Endothelial cell of umbilical vein (primary cell): ENCODE measurements at places on chromosomes 5 and 9. TPM values are rescaled to one million over a fixed set of nuclear protein-coding genes. Genes with fewer than 3 reads are reported as not detected.
A peak's percentile ranks its signal among the peaks of the same experiment; 100 is the strongest.

Gene RLN2
- 0.41 and 0.43 TPM in 2 replicates for polyA plus RNA-seq

Gene FOXD1
- 0.06 TPM in 1 of 2 replicates, not detected in the other for polyA plus RNA-seq

Gene OMD
- polyA plus RNA-seq, result not detected in 2 replicates

Gene TIGD6
- polyA plus RNA-seq, result 5.0 and 5.4 TPM in 2 replicates

Gene UBTD2
- polyA plus RNA-seq, result 7.7 and 10.1 TPM in 2 replicates

Gene SPATA31A3
- polyA plus RNA-seq, result not detected in 2 replicates

Gene PSMB7
- 350 and 366 TPM in 2 replicates for polyA plus RNA-seq

Gene KLF4
- polyA plus RNA-seq, result 2.4 and 2.7 TPM in 2 replicates

Gene ARHGEF37
- polyA plus RNA-seq, result 4.4 and 4.9 TPM in 2 replicates

DNA sequence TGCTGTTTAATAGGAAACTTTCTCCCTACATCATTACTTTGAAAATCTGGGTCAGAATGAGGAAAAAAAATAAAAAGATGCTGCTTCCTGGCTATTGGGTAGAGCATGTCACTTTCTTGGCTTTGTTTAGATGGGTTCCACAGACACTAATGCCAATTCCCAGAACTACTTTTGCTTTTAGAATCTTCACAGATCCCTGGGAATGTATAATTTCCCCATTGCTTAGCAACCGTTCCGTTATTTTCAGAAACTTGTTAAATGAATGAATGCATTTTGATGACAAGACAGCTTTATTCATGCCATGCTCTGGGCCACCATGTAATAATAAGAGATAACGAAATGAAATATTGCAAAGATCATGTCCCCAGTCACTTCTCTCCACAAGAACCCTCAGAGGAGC is 126.5 kb upstream of the TRPC7 start:
- no peak for DNase-seq
- H3K36me3 ChIP-seq, result no peaks in the 10 kb centered on the region
- no peak overlapping the region for H3K27ac ChIP-seq

DNA sequence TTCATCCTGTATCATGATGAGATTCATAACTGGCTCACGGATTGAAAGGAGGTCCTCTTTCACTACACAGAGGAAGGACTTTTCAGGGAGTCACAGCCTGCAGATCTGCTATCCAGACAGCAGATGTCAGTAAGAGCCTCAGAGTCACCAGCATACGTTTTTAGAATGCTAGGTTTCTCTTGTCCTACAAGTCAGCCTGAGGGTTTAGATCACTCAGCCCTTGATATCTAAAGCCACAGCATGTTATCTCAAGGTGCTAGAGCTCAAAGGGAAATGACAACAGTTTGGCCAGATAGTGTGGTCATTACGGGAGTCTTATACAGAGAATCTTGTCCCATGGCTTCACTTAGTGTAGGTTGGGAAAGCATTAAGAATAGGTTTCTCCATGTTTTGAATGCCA is 30.9 kb upstream of the SLC46A2 start:
- H3K36me3 ChIP-seq, result no peaks in the 10 kb centered on the region
- no peaks in the 10 kb centered on the region for H3K4me1 ChIP-seq
- H3K27me3 ChIP-seq, result peaks cover 12% of the 10 kb centered on the region
- no peak overlapping the region for H3K4me3 ChIP-seq

DNA sequence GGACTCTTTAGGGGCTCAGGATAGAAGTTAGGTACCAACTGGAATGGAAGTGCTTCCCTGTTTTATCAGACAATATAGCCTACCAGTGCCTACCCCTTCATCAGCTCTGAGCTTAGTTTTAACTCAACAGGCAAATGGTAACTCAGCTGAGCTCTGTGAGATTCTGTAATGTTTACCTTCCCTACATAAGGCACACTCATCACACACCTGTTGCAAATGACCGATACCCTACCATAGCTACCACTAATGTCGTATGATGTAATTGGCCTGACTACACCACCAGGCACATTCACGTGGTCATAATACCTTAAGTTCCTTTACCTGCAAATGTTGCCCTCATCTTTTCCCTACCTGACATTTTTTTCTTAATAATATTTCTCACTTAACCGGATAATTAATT is 254.8 kb downstream of the ADGRV1 start:
- no peaks in the 10 kb centered on the region for H3K4me1 ChIP-seq
- H3K4me3 ChIP-seq, result no peak overlapping the region
- H3K27ac ChIP-seq, result no peak overlapping the region
- H3K27me3 ChIP-seq, result no peaks in the 10 kb centered on the region
- no peaks in the 10 kb centered on the region for H3K36me3 ChIP-seq

DNA sequence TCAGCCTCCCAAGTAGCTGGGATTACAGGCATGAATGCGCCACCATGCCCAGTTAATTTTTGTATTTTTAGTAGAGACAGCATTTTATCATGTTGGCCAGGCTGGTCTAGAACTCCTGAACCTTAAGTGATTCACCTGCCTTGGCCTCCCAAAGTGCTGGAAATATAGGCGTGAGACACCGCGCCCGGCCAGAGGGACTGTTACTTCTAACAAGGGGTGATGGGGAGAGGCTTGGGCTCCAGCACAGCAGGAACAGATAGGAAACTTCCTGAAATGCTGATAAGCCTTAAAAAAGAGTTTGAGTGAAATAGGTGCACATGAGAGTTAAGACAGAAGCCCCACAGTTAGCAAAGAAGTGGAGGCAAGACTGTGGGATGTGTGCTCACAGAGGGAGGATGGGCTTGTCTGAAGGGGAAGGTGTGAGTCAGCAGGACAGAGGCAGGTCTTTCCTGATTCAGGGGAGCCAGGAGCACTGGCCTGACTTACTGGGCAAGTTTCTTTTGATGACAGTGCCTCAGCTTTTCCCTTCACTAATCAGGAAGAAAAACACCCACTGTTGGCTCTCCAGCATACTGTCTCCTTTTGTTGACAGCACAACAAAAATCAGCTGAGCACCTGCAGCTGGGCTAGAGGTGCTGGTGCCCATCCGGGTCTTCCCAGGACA is 68.4 kb downstream of the RAD23B start:
- no peaks in the 10 kb centered on the region for H3K27me3 ChIP-seq
- H3K4me3 ChIP-seq, result no peak overlapping the region
- no peak overlapping the region for H3K27ac ChIP-seq
- H3K4me1 ChIP-seq, result no peaks in the 10 kb centered on the region
- no peaks in the 10 kb centered on the region for H3K36me3 ChIP-seq
- DNase-seq, result no peak

GRCh38 chr9:137205126-137206069 is at the start of the genes NDOR1 and TMEM203:
Gene NDOR1 (plus strand): TSS chr9:137205700. CDS start chr9:137205778, 78 bp downstream.
Gene TMEM203 (minus strand): TSS chr9:137205648. CDS start chr9:137205414, 234 bp downstream.
- H3K27ac ChIP-seq, result peak within 1 kb of the TSS; percentile 56
- peaks cover 26% of the 10 kb centered on the region for H3K4me1 ChIP-seq

- H3K4me1 ChIP-seq, result no peaks in the 10 kb centered on the region
- H3K27ac ChIP-seq, result no peak overlapping the region
- no peaks in the 10 kb centered on the region for H3K27me3 ChIP-seq
- H3K4me3 ChIP-seq, result no peak overlapping the region
- H3K36me3 ChIP-seq, result no peaks in the 10 kb centered on the region
Observed at GRCh38 chr5:60332244-60333004, 367.5 kb downstream of the DEPDC1B start.

GRCh38 chr9:112011051-112011620 is 114.5 kb downstream of the UGCG start:
- H3K4me1 ChIP-seq, result peaks cover 22% of the 10 kb centered on the region
- no peaks in the 10 kb centered on the region for H3K36me3 ChIP-seq
- no peak overlapping the region for H3K27ac ChIP-seq
- H3K4me3 ChIP-seq, result no peak overlapping the region
- no peaks in the 10 kb centered on the region for H3K27me3 ChIP-seq

- no peaks in the 10 kb centered on the region for H3K27me3 ChIP-seq
- no peak overlapping the region for H3K27ac ChIP-seq
- no peaks in the 10 kb centered on the region for H3K4me1 ChIP-seq
- DNase-seq, result no peak
Observed at GRCh38 chr5:80871541-80871961, 88.6 kb upstream of the RASGRF2 start.

DNA sequence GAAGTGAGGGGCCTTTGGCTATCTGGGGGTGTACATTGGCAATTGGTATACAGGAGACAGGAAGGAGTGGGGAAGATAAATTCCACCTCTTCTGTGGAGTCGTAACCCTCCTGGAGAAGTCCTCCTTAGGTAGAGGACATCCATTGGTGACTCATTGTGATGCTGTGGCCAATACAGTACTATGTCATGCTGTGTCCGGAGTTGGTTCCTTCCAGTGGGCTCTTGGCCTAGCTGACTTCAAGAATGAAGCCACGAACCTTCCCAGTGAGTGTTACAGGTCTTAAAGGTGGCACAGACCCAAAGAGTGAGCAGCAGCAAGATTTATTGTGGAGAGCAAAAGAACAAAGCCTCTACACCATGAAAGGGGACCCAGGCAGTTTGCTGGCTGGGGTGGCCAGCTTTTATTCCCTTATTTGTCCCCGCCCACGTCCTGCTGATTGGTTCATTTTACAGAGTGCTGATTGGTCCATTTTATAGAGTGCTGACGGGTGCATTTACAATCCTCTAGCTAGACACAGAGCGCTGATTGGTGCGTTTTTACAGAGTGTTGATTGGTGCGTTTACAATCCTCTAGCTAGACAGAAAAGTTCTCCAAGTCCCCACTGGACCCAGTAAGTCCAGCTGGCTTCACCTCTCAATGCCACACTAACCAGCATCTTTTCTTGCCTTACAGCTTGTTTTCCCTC is 37.3 kb upstream of the FBP1 start:
- no peak for DNase-seq
- no peak overlapping the region for H3K4me3 ChIP-seq
- H3K36me3 ChIP-seq, result no peaks in the 10 kb centered on the region
- peaks cover 3% of the 10 kb centered on the region for H3K4me1 ChIP-seq

- peaks cover 17% of the 10 kb centered on the region for H3K4me1 ChIP-seq
- peak overlapping the region; percentile 76 for H3K4me3 ChIP-seq
- no peak for DNase-seq
- H3K36me3 ChIP-seq, result no peaks in the 10 kb centered on the region
Observed at GRCh38 chr5:122844910-122845228, 544 bp upstream of the SNX24 start.

- DNase-seq, result no peak
- H3K27me3 ChIP-seq, result peaks cover 11% of the 10 kb centered on the region
- no peaks in the 10 kb centered on the region for H3K36me3 ChIP-seq
- no peaks in the 10 kb centered on the region for H3K4me1 ChIP-seq
- no peak overlapping the region for H3K27ac ChIP-seq
Observed at GRCh38 chr5:90545511-90545910, 13.1 kb upstream of the ADGRV1 start.

DNA sequence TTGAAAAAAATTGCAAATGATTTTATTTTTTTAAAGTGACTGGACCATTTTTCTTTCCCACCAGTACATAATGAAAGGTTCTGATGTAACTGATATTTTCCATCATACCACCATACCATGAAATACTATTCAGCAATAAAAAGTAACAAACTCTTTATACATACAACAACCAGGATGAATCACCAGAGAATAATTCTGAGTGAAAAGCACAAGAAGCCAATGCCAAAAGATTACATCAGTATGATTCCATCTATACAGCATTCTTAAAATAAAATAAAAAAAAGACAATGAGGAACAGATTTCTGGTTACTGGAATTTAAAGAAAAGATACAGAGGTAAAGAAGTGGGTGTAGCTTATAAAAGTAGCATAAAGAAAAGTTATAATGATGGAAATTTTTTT is 423.7 kb upstream of the ST8SIA4 start:
- no peak for DNase-seq
- no peaks in the 10 kb centered on the region for H3K4me1 ChIP-seq
- H3K27ac ChIP-seq, result no peak overlapping the region
- no peaks in the 10 kb centered on the region for H3K27me3 ChIP-seq
- H3K4me3 ChIP-seq, result no peak overlapping the region
- H3K36me3 ChIP-seq, result no peaks in the 10 kb centered on the region

- peak overlapping the region; percentile 52 for H3K27ac ChIP-seq
- DNase-seq, result no peak
- no peaks in the 10 kb centered on the region for H3K27me3 ChIP-seq
Observed at GRCh38 chr5:10564838-10565784, 1.2 kb downstream of the ANKRD33B start.

DNA sequence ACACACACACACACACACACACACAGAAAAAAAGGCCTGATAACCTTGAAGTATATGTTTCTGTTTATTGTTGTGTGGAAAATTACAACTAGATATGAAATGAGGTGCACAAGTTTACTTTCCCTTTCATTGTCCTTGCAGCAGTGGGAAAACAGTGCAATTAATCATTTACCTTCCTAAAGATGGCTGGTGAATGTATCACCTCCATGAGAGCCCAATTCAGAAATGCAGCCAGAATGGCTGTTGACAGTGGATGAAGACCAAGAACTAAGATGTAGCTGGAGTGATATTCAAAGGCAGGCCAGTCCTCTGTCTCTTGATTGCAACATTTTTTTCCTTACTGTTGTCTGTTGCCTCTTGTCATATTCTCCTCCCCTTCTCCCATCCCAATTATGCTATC is 49.6 kb upstream of the EIF4EBP3 start:
- no peak for DNase-seq
- H3K36me3 ChIP-seq, result peaks cover 13% of the 10 kb centered on the region
- no peaks in the 10 kb centered on the region for H3K4me1 ChIP-seq
- no peak overlapping the region for H3K4me3 ChIP-seq
- H3K27ac ChIP-seq, result no peak overlapping the region
- H3K27me3 ChIP-seq, result no peaks in the 10 kb centered on the region

DNA sequence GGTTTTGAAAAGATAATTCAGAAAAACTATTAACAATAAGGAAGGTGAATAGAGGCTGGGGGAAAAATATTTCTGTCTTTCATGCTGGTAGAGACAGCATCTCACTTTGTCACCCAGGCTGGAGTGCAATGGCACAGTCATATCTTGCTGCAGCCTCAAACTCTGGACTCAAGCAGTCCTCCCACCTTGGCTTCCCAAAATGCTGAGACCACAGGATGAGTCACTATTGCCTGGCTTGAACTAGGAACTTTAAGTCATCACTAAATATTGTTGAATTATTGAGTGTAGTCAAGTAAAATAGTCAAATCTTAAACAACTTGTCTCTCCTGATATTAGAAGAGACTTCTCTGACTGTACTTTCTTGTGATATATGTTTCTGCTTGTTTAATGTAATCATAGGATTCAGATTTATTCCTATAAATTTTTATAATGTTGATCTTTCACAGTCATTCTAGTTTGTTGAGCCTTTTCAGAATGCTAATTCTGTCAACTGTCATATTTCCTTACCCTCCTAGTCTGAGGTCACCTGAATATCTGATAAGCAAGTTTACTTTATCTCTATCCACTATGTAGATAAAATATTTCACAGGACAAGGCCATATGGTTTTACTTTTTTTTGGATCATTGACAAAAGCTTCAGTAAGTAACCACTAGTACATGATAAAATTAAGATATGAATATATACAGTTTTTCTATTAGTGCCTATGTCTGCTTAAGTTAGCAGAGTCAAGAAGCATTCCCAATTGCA is 1696.5 kb downstream of the MAT2B start:
- no peaks in the 10 kb centered on the region for H3K4me1 ChIP-seq
- no peak overlapping the region for H3K4me3 ChIP-seq
- no peaks in the 10 kb centered on the region for H3K36me3 ChIP-seq
- no peak for DNase-seq
- H3K27ac ChIP-seq, result no peak overlapping the region

- no peaks in the 10 kb centered on the region for H3K36me3 ChIP-seq
- DNase-seq, result no peak
- H3K27ac ChIP-seq, result peak overlapping the region; percentile 57
- H3K27me3 ChIP-seq, result no peaks in the 10 kb centered on the region
Observed at GRCh38 chr5:78534148-78534904, 114.2 kb downstream of the LHFPL2 start.
